ENCODE measurements at places on chromosomes 16 and 17. TPM values are rescaled to one million over a fixed set of nuclear protein-coding genes. Genes with fewer than 3 reads are reported as not detected.
A peak's percentile ranks its signal among the peaks of the same experiment; 100 is the strongest.

GRCh38 chr17:81254955-81255717 is 16.0 kb downstream of the NDUFAF8 start:
- H3K4me1 ChIP-seq, result peaks cover 41% of the 10 kb centered on the region
- DNase-seq, result peak; percentile 87
- H3K27me3 ChIP-seq, result no peaks in the 10 kb centered on the region

DNA sequence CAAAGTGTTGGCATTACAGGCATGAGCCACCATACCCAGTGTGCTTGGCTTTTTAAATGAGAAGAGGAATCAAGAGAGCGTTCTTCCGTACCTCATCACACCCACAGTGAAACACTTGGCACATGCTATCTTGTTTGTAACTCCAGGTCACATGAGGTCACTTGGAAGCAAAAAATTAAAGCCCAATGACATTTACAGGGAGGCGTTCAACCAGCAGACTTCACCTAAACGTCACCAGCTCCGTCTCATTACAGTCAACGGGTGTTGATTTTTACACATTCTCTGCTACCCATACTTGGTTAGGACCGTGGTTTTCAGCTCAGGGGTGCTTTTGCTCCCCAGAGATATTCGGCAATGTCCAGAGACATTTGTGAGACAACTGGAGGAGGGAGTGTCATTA is 127.0 kb downstream of the XYLT1 start:
- DNase-seq, result no peak
- no peaks in the 10 kb centered on the region for H3K36me3 ChIP-seq
- H3K4me3 ChIP-seq, result no peak overlapping the region
- peak overlapping the region; percentile 51 for H3K27ac ChIP-seq
- no peaks in the 10 kb centered on the region for H3K27me3 ChIP-seq
- H3K4me1 ChIP-seq, result peaks cover 58% of the 10 kb centered on the region

Gene SCARF1
- 12.2 TPM for total RNA-seq

Gene TAOK2
- 34.3 TPM for total RNA-seq

Gene KRTAP2-3
- not detected for total RNA-seq

Data from left ventricle myocardium inferior (tissue), 1 donor.